Cardiac muscle cell (in vitro differentiated cells and primary cell): ENCODE measurements at places on chromosomes 2 and 18.

DNA sequence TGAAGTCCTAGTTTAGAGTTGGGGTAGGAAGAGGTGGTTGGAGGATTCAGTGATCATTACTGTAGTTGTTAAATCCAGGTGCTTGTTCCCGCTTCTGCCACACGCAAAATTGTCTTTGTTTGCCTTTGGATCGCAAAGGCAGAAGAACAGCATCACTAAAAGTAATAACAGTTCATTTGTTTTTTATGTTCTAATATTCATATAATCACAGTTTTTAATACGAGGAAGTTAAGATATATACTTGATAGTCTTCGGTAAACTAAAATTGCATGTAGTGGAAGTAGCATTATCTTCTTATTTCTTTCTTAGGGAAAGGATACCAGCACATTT lies 365 bp downstream of the NDUFB3 start:
- no peaks in the 10 kb centered on the region for H3K36me3 ChIP-seq
- H3K27me3 ChIP-seq = no peaks in the 10 kb centered on the region
- H3K27ac ChIP-seq = peak overlapping the region; percentile 95
- H3K4me3 ChIP-seq = peak overlapping the region; percentile 82

- no peaks in the 10 kb centered on the region for H3K27me3 ChIP-seq
- no peak overlapping the region for H3K4me3 ChIP-seq
- H3K36me3 ChIP-seq = no peaks in the 10 kb centered on the region
- peaks cover 34% of the 10 kb centered on the region for H3K4me1 ChIP-seq
- no peak overlapping the region for H3K27ac ChIP-seq
These were observed 21.5 kb upstream of the KIDINS220 start for GRCh38 chr2:8858910-8859309.

- no peaks in the 10 kb centered on the region for H3K27me3 ChIP-seq
- no peaks in the 10 kb centered on the region for H3K36me3 ChIP-seq
- H3K4me1 ChIP-seq = no peaks in the 10 kb centered on the region
- peak; percentile 37 for DNase-seq
These were observed 14.2 kb downstream of the SCN9A start for GRCh38 chr2:166361351-166362153.

GRCh38 chr2:143433840-143434239 lies 304.6 kb downstream of the ARHGAP15 start:
- H3K27me3 ChIP-seq = no peaks in the 10 kb centered on the region
- H3K4me3 ChIP-seq = no peak overlapping the region
- DNase-seq = no peak
- no peak overlapping the region for H3K27ac ChIP-seq
- H3K4me1 ChIP-seq = no peaks in the 10 kb centered on the region

DNA sequence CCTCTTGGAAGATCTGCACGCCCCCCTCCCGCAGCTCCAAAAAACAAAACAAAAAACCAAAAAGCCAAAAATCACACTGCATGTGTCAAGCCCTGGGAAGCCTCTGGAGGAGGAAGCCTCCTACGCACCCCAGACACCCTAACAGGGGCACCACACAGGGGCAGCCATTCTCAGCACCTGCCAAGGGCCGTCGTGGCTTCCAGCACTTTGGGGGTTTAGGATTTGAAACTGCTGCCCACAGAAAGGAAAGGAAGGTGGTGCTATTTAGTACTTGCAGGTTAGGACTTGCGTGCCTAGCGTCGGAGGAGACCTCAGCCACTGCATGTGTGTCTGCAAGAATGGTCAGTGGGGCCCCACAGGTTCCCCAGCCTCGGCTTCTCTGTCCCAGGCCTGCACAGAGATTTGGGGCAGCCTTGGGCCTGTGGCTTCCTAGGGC lies 419 bp upstream of the GPR55 start:
- no peaks in the 10 kb centered on the region for H3K36me3 ChIP-seq
- DNase-seq = no peak
- no peak overlapping the region for H3K27ac ChIP-seq

GRCh38 chr2:241088376-241088775 lies 13.7 kb downstream of the MTERF4 start:
- no peak for DNase-seq
- no peaks in the 10 kb centered on the region for H3K4me1 ChIP-seq
- no peaks in the 10 kb centered on the region for H3K27me3 ChIP-seq
- H3K36me3 ChIP-seq = peaks cover 46% of the 10 kb centered on the region

- no peak overlapping the region for H3K27ac ChIP-seq
- H3K36me3 ChIP-seq = no peaks in the 10 kb centered on the region
- H3K4me3 ChIP-seq = no peak overlapping the region
- H3K4me1 ChIP-seq = no peaks in the 10 kb centered on the region
- H3K27me3 ChIP-seq = no peaks in the 10 kb centered on the region
These were observed 407.1 kb downstream of the CDH19 start for GRCh38 chr18:66196805-66197204.

- no peaks in the 10 kb centered on the region for H3K27me3 ChIP-seq
- H3K4me3 ChIP-seq = no peak overlapping the region
- no peaks in the 10 kb centered on the region for H3K4me1 ChIP-seq
- no peaks in the 10 kb centered on the region for H3K36me3 ChIP-seq
These were observed 15.4 kb upstream of the IGFBP5 start for GRCh38 chr2:216710551-216711301.

DNA sequence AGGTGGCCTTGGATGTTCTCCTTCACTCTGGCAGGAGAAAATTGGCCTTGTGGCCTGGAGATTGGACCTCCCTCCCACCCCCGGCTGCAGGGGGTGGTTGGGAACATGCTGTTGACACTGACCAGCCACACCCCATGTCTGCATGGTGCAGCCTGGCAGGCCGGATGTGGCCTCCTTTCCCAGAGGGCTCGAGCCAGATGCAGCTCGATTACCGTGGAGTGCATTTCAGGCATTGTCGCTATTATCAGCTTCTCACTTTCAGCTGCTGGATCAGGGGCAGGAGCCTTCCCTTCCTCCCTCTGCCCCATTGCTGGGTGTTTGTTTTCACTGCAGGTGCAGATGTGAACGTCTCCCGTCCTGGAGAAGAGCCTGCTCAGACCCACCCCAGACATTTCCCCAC lies 211.0 kb upstream of the SIX2 start:
- H3K27me3 ChIP-seq = no peaks in the 10 kb centered on the region
- no peak overlapping the region for H3K4me3 ChIP-seq
- DNase-seq = no peak
- H3K36me3 ChIP-seq = no peaks in the 10 kb centered on the region
- no peak overlapping the region for H3K27ac ChIP-seq

DNA sequence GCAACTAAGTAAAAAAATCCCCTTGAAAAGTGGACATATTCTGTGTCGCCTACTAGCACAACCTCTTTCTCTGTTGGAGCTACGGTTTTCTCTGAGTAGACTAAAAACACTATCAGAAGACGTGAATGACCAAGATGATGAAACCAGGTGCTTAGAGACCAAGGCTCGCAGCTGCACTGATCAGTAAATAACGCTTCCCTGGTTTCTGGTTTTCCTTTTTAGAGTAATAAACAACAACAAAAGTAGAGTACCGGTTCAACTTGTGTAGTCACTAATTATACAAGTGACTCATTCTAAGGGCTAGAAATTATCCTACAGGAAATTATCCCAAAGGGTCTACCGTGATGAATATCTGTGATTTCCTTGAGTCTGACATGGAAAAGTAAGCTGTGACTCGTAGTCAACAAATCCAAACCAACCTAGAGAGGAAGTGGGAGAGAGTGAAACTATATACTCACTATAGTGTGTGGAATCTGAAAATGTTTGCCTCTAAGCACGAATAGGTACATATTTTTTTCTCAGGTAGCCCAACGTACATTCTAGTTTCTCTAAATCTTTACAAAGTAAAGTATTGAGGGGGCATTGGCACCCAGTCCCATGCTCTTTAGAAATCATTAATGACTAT lies 17.8 kb downstream of the RASGRP3 start:
- no peak for DNase-seq
- H3K27me3 ChIP-seq = no peaks in the 10 kb centered on the region
- H3K27ac ChIP-seq = no peak overlapping the region
- no peak overlapping the region for H3K4me3 ChIP-seq
- no peaks in the 10 kb centered on the region for H3K4me1 ChIP-seq

GRCh38 chr2:12612671-12613070 lies 104.1 kb upstream of the TRIB2 start:
- H3K4me1 ChIP-seq = no peaks in the 10 kb centered on the region
- no peak overlapping the region for H3K4me3 ChIP-seq
- DNase-seq = no peak
- no peak overlapping the region for H3K27ac ChIP-seq

- H3K27ac ChIP-seq = no peak overlapping the region
- DNase-seq = no peak
- no peaks in the 10 kb centered on the region for H3K36me3 ChIP-seq
- no peaks in the 10 kb centered on the region for H3K27me3 ChIP-seq
These were observed 292.9 kb downstream of the IKZF2 start for GRCh38 chr2:212858496-212858895.

DNA sequence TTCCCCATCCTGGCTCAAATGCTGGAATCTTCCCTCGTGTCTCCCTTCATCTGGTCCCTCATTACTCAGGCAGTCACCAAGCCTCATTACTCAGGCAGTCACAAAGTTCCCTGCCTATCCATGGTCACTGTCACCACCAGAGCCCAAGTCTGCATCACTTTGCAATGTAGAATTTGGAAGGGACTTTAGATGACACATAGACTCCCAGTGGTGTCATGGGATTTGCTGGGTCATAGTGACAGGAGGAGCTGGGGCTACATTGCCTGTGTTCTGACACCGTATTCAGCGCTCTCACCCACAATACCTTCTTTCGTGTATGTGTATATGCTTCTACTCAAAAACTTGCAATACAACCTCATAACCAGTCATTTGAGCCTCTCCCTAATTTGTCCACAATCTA lies 2.1 kb upstream of the EMILIN1 start:
- H3K4me3 ChIP-seq = no peak overlapping the region
- H3K4me1 ChIP-seq = peaks cover 31% of the 10 kb centered on the region
- no peak overlapping the region for H3K27ac ChIP-seq
- H3K36me3 ChIP-seq = no peaks in the 10 kb centered on the region

DNA sequence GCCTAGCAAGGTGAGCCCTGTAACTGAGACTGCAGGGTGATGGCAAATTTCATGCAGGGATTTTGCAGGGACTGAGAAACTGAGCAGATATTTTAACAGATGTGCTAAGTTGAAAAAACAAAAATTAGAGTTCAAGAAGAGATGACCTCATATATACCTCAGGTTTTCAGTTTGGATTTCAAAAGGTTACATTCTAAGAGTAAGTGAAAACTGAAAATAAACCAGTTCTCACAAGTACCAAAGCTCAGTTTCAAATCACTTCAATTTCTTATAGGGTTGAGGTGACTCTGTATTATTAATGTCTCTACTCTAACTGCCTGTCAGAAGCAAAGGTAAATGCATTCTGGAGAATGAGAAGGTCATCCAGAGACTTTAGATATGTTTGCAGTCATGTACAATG lies 237.4 kb upstream of the VRK2 start:
- no peak overlapping the region for H3K27ac ChIP-seq
- H3K27me3 ChIP-seq = no peaks in the 10 kb centered on the region
- H3K36me3 ChIP-seq = no peaks in the 10 kb centered on the region
- no peaks in the 10 kb centered on the region for H3K4me1 ChIP-seq
- no peak for DNase-seq
- no peak overlapping the region for H3K4me3 ChIP-seq

DNA sequence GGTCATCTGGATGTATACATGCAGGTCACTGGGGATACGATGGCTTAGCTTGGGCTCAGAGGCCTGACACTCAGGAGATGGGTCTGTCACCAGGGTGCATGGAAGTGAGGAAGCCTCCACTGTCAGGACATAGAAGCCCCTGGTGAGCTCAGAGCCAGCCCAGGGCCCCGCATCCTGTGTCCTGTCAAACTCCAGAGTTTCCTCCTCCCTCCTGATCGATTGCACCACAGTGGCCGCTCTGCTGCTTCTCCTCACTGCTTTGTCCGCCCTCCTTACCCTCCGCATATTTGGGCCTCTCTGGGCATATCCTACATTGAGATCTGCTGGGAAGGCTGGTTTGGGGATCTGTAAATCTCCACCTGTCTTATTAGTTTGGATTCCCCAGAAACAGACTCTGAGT lies 37.5 kb upstream of the ATG16L1 start:
- H3K4me1 ChIP-seq = peaks cover 12% of the 10 kb centered on the region
- no peak overlapping the region for H3K4me3 ChIP-seq
- H3K27ac ChIP-seq = no peak overlapping the region
- no peak for DNase-seq

DNA sequence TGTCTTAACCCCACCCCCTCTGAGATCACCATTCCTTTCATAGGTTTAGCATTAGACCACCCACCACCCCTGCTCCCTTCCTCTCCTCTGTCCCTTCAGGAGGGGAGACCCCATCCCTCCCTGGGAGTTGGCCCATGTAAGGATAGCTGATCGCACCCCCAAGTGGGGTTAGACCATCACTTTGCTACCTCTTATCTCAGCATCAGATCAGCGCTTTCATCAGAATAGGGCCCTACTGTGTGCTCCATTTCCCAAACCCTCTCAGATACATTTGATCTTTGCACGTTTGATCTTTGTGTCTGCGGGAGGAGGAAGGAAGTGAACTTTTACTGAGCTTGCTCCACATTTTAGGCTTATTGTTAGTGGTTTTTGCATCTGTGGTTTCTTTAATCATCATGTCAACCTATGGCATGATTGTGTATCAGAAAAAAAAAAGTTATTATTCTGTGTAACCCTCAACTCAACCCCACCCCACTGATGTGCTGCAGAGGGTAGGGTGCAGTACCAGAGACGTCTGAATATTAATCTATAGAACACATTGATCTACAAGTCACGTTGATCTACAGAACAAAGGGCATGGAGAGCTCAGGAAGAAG lies 81.2 kb downstream of the PDCL3 start:
- no peaks in the 10 kb centered on the region for H3K27me3 ChIP-seq
- no peaks in the 10 kb centered on the region for H3K36me3 ChIP-seq
- DNase-seq = no peak
- no peak overlapping the region for H3K27ac ChIP-seq

GRCh38 chr2:221392228-221392881 lies 179.7 kb downstream of the EPHA4 start:
- H3K4me3 ChIP-seq = no peak overlapping the region
- H3K36me3 ChIP-seq = no peaks in the 10 kb centered on the region
- peaks cover 6% of the 10 kb centered on the region for H3K4me1 ChIP-seq
- DNase-seq = no peak

GRCh38 chr2:43776324-43776723 lies 2.5 kb downstream of the DYNC2LI1 start:
- peaks cover 6% of the 10 kb centered on the region for H3K36me3 ChIP-seq
- DNase-seq = no peak
- H3K27ac ChIP-seq = no peak overlapping the region
- peaks cover 6% of the 10 kb centered on the region for H3K4me1 ChIP-seq
- H3K27me3 ChIP-seq = no peaks in the 10 kb centered on the region

DNA sequence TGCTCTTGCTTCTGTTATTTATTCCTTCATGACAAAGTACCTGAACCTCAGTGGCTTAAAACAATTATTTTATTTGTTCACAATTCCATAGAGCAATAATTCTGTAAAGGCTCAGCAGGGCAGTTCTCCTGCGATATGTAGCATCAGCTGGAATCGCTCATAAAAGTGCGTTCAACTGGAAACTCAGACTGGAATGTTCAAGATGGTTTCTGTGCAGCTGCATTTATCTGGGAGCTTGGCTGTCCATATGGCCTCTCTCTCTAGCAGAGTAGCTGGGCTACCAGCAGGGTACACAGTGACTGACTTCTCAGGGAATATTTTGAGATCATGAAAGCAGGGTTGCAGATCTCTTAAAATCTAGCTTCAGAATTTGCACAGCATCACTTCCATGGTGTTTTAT lies 13.5 kb downstream of the CCDC121 start:
- H3K4me1 ChIP-seq = no peaks in the 10 kb centered on the region
- H3K27ac ChIP-seq = no peak overlapping the region
- no peak for DNase-seq
- no peak overlapping the region for H3K4me3 ChIP-seq
- peaks cover 24% of the 10 kb centered on the region for H3K36me3 ChIP-seq

- no peaks in the 10 kb centered on the region for H3K27me3 ChIP-seq
- peak overlapping the region; percentile 54 for H3K27ac ChIP-seq
- peaks cover 12% of the 10 kb centered on the region for H3K4me1 ChIP-seq
- no peaks in the 10 kb centered on the region for H3K36me3 ChIP-seq
- DNase-seq = no peak
These were observed 104.5 kb downstream of the UGGT1 start for GRCh38 chr2:128195435-128195984.
